Airway epithelial cell (primary cell): ENCODE measurements at places on chromosomes 5 and 9. TPM values are rescaled to one million over a fixed set of nuclear protein-coding genes. Genes with fewer than 3 reads are reported as not detected.

Gene SPINK6
- total RNA-seq, result 5.9 and 10.8 TPM in 2 replicates

Gene SLC6A3
- not detected in 2 replicates for total RNA-seq

Gene ANKRD20A1
- total RNA-seq, result not detected in 2 replicates

Gene SPATA31D3
- not detected in 2 replicates for total RNA-seq

Gene STXBP1
- 14.8 and 30.6 TPM in 2 replicates for total RNA-seq

Gene BNC2
- 0.07 and 0.74 TPM in 2 replicates for total RNA-seq

Gene SPATA31C1
- total RNA-seq, result not detected in 2 replicates

Gene LIX1
- total RNA-seq, result not detected in 2 replicates

Gene PCDHB4
- total RNA-seq, result not detected in 2 replicates

Gene TAF11L8
- not detected in 2 replicates for total RNA-seq

Gene SPINK4
- not detected in 2 replicates for total RNA-seq

Gene SHC3
- 0.92 and 5.8 TPM in 2 replicates for total RNA-seq

Gene LCN15
- not detected in 2 replicates for total RNA-seq

Gene CENPP
- 2.3 and 4.8 TPM in 2 replicates for total RNA-seq

Gene PFN3
- not detected in 2 replicates for total RNA-seq

Gene PCDHGA7
- 0.92 and 1.2 TPM in 2 replicates for total RNA-seq

Gene MEIKIN
- not detected in 2 replicates for total RNA-seq

Gene GPX8
- total RNA-seq, result 26.2 and 35.0 TPM in 2 replicates

Gene FABP6
- total RNA-seq, result 0.56 and 0.70 TPM in 2 replicates

Gene FOXD4L5
- total RNA-seq, result not detected in 2 replicates

Gene HNRNPH1
- 274 and 292 TPM in 2 replicates for total RNA-seq

Gene CCL28
- 1.2 and 1.6 TPM in 2 replicates for total RNA-seq

Gene PDE6A
- total RNA-seq, result 0.07 TPM in 1 of 2 replicates, not detected in the other

Gene NIPAL4
- 14.9 and 22.1 TPM in 2 replicates for total RNA-seq

Gene PTPRD
- total RNA-seq, result 0.23 and 0.28 TPM in 2 replicates

Gene TPPP
- total RNA-seq, result 1.7 and 1.9 TPM in 2 replicates

Gene FGFR4
- total RNA-seq, result 1.3 and 2.1 TPM in 2 replicates

Gene CAMK4
- total RNA-seq, result 1.6 and 3.0 TPM in 2 replicates

Gene NUTM2G
- total RNA-seq, result not detected in 2 replicates

Gene MORN5
- not detected in 2 replicates for total RNA-seq

Gene NEUROG1
- total RNA-seq, result not detected in 2 replicates

Gene RAPGEF1
- 10.1 and 19.7 TPM in 2 replicates for total RNA-seq

Gene PCDHB10
- total RNA-seq, result 0.05 and 0.21 TPM in 2 replicates

Gene FOXI1
- not detected in 2 replicates for total RNA-seq
